ENCODE measurements at places on chromosomes 4 and X.

- no peak for DNase-seq
Measured at GRCh38 chrX:112849016-112849415, 8.4 kb upstream of the AMOT start.

GRCh38 chrX:68898598-68898997 is 69.8 kb downstream of the EFNB1 start:
- no peak for DNase-seq

DNA sequence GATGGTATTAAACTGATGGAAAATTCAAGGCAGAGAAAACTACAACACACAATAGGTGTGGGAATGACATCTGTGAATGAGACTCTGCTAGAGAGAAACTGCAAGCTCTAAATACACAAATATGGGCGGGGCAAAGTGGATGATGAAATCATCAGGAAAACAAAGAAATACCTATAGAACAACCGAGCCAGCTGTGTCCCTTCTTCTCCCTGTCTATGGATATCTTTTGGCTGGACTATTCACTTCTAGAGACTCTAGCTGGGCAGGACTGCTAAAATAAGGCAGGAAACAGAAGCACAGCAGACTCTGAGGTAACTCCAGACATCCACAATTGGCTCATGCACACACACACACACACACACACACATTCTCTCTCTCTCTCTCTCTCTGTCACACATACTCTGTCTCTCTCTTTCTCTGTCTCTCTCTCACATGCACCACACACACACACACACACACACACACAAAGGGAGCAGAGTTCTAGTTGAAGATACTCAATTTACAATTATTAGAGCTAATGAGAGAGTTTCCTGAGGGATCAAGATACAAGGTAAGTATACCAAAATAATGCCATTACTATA is 27.2 kb upstream of the EDNRA start:
- DNase-seq = no peak

DNA sequence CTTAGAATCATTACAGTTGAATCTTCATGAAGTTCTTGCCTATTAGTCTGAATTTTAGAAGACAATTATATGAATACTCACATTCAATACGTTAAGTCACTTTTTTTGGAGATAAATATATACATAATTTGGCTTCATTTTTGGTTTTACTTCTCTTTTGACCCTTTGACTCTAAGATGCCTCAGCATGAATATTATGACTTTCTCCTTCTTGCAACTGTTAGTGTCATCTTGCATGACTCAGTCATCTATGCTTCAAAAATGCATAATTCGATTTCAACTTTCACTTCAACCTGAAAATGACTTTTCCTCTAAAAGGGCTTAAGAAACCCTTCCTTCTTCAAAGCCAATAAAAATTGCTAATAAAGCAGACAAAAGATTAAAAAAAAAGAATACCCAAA is 1427.5 kb downstream of the ADGRL3 start:
- no peak for DNase-seq

GRCh38 chr4:104752337-104752736 is 257.6 kb upstream of the CXXC4 start:
- no peak for DNase-seq

- DNase-seq = no peak
Measured at GRCh38 chr4:16864199-16864598, 34.2 kb downstream of the LDB2 start.
